ENCODE measurements at places on chromosomes 6 and 20.

GRCh38 chr20:7935027-7935551 is 5.2 kb downstream of the HAO1 start:
- no peak overlapping the region for H3K4me3 ChIP-seq
- DNase-seq, result no peak
- H3K27ac ChIP-seq, result no peak overlapping the region
- no peaks in the 10 kb centered on the region for H3K36me3 ChIP-seq

DNA sequence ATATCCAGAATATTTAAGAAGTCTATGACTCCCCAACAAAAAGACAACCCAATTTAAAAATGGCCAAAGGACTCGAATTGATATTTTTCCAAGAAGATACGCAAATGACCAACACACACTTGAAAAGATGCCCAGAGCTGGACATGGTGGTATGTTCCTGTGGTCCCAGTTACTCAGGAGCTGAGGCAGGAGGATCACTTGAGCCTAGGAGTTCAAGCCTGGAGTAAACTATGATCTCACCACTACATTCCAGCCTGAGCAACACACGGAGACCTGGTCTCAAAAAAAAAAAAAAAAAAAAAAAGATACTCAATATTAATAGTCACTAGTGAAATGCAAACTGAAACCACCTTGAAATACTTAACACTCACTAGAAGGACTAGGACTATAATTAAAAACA is 12.2 kb upstream of the ARMC2 start:
- no peak for DNase-seq
- H3K36me3 ChIP-seq, result no peaks in the 10 kb centered on the region
- H3K27me3 ChIP-seq, result no peaks in the 10 kb centered on the region
- peaks cover 5% of the 10 kb centered on the region for H3K4me1 ChIP-seq
- H3K27ac ChIP-seq, result no peak overlapping the region
- no peak overlapping the region for H3K4me3 ChIP-seq

GRCh38 chr6:2578767-2579166 is 172.0 kb downstream of the MYLK4 start:
- H3K27ac ChIP-seq, result no peak overlapping the region
- no peaks in the 10 kb centered on the region for H3K27me3 ChIP-seq
- DNase-seq, result no peak
- no peaks in the 10 kb centered on the region for H3K4me1 ChIP-seq
- no peaks in the 10 kb centered on the region for H3K36me3 ChIP-seq

DNA sequence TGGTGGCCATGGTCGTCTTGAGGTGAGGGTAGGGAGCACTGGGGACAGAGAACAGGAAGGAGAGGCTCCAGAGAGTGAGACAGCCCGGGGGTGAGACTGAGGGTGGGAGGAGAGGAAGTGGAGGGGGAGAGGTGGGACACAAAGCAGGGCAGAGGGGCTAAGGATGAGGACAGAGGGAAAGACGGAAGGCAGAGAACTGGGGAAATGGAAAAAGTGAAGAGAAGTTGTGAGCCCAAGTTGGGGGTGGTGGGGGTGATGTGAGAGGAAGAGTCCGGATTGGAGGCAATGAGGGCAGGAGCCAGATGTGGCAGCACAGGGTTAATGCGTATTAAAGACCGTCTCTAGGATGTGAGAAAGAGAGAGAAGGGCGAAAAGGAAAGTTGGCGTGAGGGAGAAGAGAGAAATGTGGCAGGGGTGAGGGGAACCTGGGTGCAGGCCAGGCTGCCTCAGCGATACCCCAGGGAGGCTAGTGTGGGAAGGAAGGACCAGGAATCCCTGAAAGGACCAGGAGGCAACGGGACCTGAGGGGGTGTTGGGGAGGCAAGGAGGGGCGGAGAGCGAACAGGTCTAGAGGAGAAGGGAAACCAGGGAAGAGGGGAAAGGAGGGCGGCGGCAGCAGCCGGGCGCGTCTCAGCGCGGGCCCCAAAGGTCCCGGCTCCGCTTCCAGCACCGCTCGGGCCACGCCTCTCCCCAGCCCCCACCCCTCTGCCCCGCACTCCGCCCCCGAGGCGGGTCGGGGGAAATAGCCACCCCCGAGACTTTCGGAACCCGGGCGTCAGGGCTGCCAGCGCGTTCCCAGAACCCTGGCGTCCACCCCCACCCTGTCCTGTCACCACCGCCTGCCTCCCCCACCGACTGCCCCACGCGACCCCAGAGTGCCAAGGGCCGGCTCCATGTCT is at the start of gene PPP1R18:
PPP1R18 (minus strand) TSS at position 637 of the 899 bp plus-strand sequence; CDS start at position 10, 627 bp downstream.
- H3K4me1 ChIP-seq, result peaks cover 82% of the 10 kb centered on the region
- H3K36me3 ChIP-seq, result no peaks in the 10 kb centered on the region
- no peaks in the 10 kb centered on the region for H3K27me3 ChIP-seq
- DNase-seq, result peak; percentile 89
- peak within 1 kb of the TSS; percentile 98 for H3K27ac ChIP-seq
- H3K4me3 ChIP-seq, result peak within 1 kb of the TSS; percentile 68

DNA sequence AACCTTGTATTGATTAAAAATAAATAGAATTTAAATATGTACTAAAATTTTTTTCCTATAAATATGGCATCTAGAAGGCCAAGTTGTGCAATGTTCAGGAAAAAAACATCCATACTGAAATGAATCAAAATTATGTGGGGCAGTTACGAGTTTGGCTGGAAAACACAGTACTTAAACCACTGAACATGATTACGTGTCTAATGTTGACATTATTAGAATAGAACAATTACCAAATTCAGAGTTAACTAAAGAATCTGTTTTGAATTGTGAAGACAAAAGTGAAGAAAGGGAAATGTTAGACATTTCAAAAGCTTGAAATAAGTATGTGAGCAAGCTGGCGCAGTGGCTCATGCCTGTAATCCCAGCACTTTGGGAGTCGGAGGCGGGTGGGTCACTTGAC is 57.2 kb downstream of the KLHL31 start:
- H3K4me1 ChIP-seq, result peaks cover 5% of the 10 kb centered on the region
- H3K4me3 ChIP-seq, result no peak overlapping the region
- H3K36me3 ChIP-seq, result no peaks in the 10 kb centered on the region
- no peak overlapping the region for H3K27ac ChIP-seq
- no peaks in the 10 kb centered on the region for H3K27me3 ChIP-seq
- no peak for DNase-seq

DNA sequence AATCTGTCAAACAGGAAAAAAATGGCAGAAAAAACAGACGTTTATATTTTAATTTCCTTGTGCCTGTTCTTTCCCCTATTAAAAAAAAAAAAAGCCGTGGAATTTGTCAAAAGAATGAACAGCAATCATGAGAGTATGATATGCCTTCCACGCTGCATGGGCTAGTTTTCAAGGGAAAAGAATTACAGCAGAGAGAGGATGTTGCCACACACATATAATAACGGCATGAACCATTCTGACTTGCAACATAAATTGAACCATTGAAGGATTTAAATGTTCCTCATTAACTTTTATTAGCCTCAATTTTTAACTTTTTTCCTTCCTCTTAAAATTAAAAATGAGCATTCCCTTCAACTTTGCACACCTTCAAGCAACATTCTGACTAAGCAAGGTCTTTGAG is 301.8 kb downstream of the FOXC1 start:
- H3K27me3 ChIP-seq, result no peaks in the 10 kb centered on the region
- H3K36me3 ChIP-seq, result no peaks in the 10 kb centered on the region
- no peaks in the 10 kb centered on the region for H3K4me1 ChIP-seq
- H3K27ac ChIP-seq, result no peak overlapping the region
- H3K4me3 ChIP-seq, result no peak overlapping the region

- H3K27me3 ChIP-seq, result no peaks in the 10 kb centered on the region
- H3K4me3 ChIP-seq, result peak overlapping the region; percentile 94
- DNase-seq, result no peak
- no peaks in the 10 kb centered on the region for H3K36me3 ChIP-seq
- H3K27ac ChIP-seq, result peak overlapping the region; percentile 79
These were observed 844 bp upstream of the ABRACL start for GRCh38 chr6:139027620-139028182.

DNA sequence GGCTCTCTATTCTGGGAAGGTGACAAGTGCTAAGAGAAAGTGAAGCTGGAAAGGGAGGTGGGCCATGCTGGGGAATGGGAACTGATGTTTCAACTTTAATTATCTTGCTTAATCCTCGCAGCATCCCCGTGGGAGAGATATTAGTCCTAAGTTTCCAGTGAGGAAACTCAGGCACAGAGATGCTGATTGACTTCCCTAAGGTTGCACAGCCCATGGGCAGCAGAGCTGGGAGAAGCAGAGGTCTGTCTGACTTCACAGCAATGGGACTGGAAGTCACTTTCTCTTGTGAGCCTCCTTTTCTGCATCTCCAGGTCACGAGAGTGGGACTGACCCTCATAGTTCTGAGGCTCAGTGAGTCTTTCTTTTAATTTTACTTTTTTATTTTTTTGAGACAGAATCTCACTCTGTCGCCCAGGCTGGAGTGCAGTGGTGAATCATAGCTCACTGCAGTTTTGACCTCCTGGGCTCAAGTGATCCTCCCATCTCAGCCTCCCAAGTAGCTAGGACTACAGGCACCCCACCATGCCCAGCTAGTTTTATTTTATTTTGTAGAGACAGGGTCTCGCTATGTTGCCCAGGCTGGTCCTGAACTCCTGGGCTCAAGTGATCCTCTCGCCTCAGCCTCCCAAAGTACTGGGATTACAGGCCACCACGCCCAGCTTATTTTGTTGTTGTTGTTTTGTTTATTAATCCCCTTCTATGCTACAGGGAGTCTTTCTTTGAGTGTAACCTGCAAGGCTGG is 2.6 kb downstream of the RAB44 start:
- no peak overlapping the region for H3K27ac ChIP-seq
- H3K36me3 ChIP-seq, result no peaks in the 10 kb centered on the region
- no peak overlapping the region for H3K4me3 ChIP-seq

DNA sequence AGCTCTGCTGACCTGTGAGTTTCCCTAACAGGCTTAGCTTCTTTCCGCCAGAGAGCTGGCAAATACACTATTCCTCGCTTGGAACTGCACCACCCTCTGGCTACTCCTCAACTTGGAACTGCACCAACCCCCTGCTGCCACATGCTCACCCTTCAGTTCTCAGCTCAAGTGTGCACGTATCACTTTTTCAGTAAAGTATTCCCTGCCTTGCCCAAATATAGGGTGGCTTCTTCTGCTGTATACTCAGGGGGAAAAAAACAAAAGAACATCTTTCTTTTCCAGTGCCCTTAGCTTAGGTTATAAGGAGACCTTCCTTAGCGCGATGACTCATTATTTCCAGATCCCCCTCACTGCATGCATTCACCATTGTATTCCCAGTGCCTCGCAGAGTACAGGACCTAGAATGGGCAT is 21.2 kb downstream of the GNAS-AS1 start:
- no peaks in the 10 kb centered on the region for H3K4me1 ChIP-seq
- DNase-seq, result no peak
- no peaks in the 10 kb centered on the region for H3K36me3 ChIP-seq
- H3K27ac ChIP-seq, result no peak overlapping the region

GRCh38 chr20:40979247-40979646 is 49.4 kb upstream of the TOP1 start:
- no peak overlapping the region for H3K4me3 ChIP-seq
- no peaks in the 10 kb centered on the region for H3K27me3 ChIP-seq
- no peaks in the 10 kb centered on the region for H3K36me3 ChIP-seq
- DNase-seq, result no peak
- H3K4me1 ChIP-seq, result no peaks in the 10 kb centered on the region

DNA sequence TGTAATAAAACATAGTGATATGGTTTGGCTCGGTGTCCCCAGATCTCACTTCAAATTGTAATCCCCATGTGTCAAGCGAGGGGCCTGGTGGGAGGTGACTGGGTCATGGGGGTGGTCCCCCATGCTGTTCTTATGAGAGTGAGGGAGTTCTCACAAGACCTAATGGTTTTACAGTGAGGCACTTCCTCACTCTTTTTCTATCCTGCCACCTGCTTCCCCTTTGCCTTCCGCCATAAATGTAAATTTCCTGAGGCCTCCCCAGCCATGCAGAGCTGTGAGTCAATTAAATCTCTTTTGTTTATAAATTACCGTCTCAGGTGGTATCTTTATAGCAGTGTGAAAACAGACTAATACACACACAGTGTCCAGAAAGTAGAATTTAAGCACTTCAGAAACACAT is 78.5 kb downstream of the REPS1 start:
- no peak for DNase-seq
- no peaks in the 10 kb centered on the region for H3K4me1 ChIP-seq
- no peak overlapping the region for H3K4me3 ChIP-seq
- no peak overlapping the region for H3K27ac ChIP-seq

GRCh38 chr6:3623451-3624249 is 127.9 kb downstream of the PXDC1 start:
- peaks cover 3% of the 10 kb centered on the region for H3K4me1 ChIP-seq
- DNase-seq, result no peak
- H3K27me3 ChIP-seq, result no peaks in the 10 kb centered on the region
- no peak overlapping the region for H3K27ac ChIP-seq
- H3K36me3 ChIP-seq, result no peaks in the 10 kb centered on the region
- H3K4me3 ChIP-seq, result no peak overlapping the region

- H3K27me3 ChIP-seq, result no peaks in the 10 kb centered on the region
- no peaks in the 10 kb centered on the region for H3K4me1 ChIP-seq
- no peak overlapping the region for H3K27ac ChIP-seq
- H3K36me3 ChIP-seq, result peaks cover 45% of the 10 kb centered on the region
These were observed 59.9 kb downstream of the VAPB start for GRCh38 chr20:58448958-58449357.

DNA sequence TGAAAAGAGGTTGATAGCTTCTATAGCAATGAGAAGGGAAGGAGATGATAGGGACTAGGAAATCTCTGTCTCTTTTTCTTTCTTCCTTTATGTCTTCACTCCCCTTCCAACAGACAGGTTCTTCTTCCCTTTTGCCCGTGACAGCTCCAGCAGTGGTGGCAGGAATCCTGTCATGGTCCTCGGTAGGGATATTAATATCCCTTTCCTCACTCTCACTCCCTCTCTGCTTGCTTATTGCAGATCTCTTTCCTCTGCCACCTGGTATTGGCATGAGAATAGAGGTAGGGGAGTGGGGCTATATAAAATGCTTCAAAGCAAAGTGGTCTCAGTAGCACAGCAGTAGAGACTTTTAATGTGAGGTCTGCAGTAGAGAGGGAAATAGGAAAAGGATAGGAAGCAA is 19.7 kb downstream of the RAD21L1 start:
- DNase-seq, result no peak
- no peaks in the 10 kb centered on the region for H3K36me3 ChIP-seq
- H3K27me3 ChIP-seq, result peaks cover 17% of the 10 kb centered on the region
- no peaks in the 10 kb centered on the region for H3K4me1 ChIP-seq
- H3K27ac ChIP-seq, result no peak overlapping the region

GRCh38 chr6:156538875-156539660 is 238.1 kb upstream of the ARID1B start:
- no peak for DNase-seq
- no peaks in the 10 kb centered on the region for H3K27me3 ChIP-seq
- H3K36me3 ChIP-seq, result no peaks in the 10 kb centered on the region
- no peak overlapping the region for H3K27ac ChIP-seq

GRCh38 chr6:39391182-39391581 is 68.7 kb upstream of the KCNK16 start:
- H3K36me3 ChIP-seq, result no peaks in the 10 kb centered on the region
- no peak overlapping the region for H3K4me3 ChIP-seq
- H3K4me1 ChIP-seq, result no peaks in the 10 kb centered on the region
- DNase-seq, result no peak
- H3K27me3 ChIP-seq, result no peaks in the 10 kb centered on the region

DNA sequence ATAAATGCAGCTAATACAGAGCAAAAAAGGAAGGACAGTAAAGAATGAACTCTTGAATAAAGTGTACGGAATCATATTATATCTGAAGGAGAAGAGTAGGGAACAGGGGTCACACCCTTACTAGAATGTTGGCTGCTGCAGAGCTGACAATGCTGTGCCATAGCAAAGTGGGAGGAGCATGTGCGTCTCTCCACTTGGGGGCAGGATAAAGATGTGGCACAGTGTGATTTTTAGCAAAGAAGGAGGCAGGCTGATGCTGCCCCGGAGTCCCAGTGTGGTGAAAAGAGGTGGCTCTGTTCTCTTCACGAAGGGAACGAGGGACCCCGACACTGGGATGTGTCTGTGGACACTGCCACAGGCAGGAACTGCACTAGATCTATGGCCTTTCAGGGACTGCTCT is 67.5 kb downstream of the INSM1 start:
- no peak overlapping the region for H3K27ac ChIP-seq
- DNase-seq, result no peak
- H3K36me3 ChIP-seq, result peaks cover 8% of the 10 kb centered on the region
